ENCODE measurements at places on chromosomes 2 and 18. TPM values are rescaled to one million over a fixed set of nuclear protein-coding genes. Genes with fewer than 3 reads are reported as not detected.

GRCh38 chr2:83596592-83597282 is 862.3 kb downstream of the SUCLG1 start:
- no peak for DNase-seq

DNA sequence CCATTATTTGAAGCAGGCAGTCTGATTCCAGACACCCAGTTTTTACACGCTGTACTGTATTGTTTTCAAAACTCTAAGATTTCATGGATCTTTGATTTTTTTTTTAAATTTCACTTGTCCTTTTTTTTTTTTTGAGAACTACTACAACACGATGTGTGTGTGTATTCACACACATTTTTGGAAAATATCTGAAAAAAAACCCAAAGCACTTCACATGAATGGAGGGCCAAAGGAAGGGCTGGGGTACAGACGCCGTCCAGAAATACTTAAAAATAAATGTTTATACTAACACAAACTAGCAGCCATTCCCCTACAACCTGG is 314 bp upstream of the SSB start:
- no peak for DNase-seq

DNA sequence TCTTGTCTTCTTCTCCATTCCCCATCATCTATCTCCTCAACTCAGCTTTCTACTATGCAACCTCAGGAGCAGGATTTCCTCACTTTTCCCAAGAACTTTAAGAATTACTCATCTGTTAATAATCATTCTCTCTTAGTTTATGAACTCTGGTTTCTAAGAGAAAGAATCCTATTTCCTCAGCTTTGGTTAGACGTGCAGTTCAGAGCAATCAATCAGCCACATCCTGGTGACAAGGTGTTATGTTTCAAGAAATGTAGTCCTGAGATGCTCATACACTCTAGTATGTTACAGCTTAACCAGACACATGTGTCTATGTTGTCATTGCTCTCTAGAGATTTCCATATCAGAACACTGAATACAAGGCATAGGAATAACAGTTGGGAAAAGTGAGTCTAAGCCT is 277.9 kb downstream of the MBD2 start:
- no peak for DNase-seq

- DNase-seq, result no peak
Measured at GRCh38 chr2:129331638-129332037, 647.8 kb upstream of the RAB6C start.

DNA sequence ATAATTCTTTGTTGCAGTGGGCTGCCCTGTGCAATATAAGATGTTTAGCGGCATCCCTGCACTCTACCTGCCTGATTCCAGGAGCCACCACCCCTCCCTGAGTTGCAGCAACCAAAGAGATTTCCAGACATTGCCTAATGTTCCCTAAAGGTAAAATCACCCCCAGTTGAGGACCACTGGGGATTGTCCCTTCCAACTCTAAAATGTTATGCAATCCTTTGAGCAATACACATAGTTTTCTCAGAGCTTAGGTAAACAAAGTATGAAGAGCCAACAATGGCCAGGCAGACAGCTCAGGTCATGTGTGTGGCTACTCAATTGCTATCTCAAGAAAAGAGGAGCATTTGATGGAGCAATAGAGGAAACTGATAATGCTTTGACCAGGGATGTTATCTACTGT is 87.0 kb downstream of the XDH start:
- no peak for DNase-seq

The EMX1 gene
- 0.71 TPM for total RNA-seq

The RALBP1 gene
- 40.8 TPM for total RNA-seq

The SCYGR4 gene
- total RNA-seq, result not detected

DNA sequence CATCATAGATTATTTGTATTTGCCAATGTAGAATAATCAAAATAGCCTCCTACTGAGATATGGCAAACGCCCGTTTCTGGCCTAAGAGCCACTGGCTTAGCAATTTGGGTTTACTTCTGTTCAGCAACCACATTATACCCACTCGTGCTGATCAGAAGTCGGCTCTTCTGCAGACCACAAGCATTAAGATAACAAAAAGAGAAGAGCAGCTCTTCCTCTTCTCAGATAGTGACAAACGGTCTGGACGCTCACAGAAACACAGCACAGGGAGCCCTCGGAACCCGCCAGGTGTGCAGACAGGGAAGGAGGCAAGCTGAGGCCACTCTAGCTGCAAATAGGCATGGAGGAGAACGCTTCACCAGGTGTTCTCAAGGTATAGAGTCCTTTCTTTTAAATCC is 164.0 kb downstream of the HDAC4 start:
- DNase-seq, result no peak

DNA sequence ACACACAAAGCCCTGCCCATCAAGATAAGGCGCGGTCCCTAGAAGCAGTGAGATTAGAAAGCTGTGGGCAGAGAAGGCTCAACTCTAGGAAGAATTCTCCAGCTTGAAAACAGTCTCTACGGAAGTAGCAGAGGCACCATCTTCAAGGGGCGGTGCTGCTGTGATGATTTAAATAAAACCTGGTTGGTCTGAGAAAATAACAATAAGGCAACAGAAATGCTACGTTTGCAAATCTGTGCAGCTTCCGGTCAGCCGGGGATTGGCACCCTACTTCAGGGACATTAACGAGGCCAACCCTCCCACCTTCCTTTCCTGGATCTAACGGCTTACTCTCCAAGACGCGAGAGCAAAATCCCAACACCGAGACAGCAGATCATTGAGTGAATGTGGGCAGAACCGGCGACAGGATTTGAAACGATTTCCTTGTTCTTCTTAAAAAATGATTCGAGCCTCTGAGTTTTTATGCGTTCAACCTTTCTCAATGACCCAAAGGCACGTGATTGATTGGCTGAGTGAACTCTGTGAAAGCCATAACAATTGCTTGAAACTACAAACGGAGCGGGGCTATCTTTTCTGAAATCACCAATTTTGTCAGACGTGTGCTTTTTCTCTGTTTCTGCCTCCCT is 93.7 kb upstream of the ZNF516 start:
- DNase-seq, result no peak

- no peak for DNase-seq
Measured at GRCh38 chr2:20326163-20326780, 24.4 kb downstream of the PUM2 start.

- no peak for DNase-seq
Measured at GRCh38 chr2:106581328-106581727, 94.2 kb downstream of the CD8B2 start.
